ENCODE measurements at places on chromosomes 16 and 17.

- no peak for DNase-seq
- H3K27me3 ChIP-seq, result no peaks in the 10 kb centered on the region
- no peaks in the 10 kb centered on the region for H3K4me1 ChIP-seq
- no peaks in the 10 kb centered on the region for H3K36me3 ChIP-seq
Observed at GRCh38 chr16:4714996-4715395, 19.1 kb downstream of the ANKS3 start.

DNA sequence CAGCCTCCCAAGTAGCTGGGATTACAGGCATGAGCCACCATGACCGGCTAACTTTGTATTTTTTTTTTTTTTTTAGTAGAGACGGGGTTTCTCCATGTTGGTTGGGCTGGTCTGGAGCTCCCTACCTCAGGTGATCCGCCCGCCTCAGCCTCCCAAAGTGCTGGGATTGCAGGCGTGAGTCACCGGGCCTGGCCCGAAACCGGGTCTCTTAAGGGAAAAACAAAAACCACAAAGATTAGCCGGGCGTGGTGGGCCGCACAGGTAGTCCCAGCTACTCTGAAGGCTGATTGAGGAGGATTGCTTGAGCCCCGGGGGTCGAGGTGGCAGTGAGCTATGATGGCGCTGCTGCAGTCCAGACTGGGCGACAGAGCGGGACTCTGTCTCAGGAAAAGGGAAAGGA is 19.9 kb upstream of the RBL2 start:
- H3K36me3 ChIP-seq, result no peaks in the 10 kb centered on the region
- H3K27me3 ChIP-seq, result no peaks in the 10 kb centered on the region
- peaks cover 31% of the 10 kb centered on the region for H3K4me1 ChIP-seq

DNA sequence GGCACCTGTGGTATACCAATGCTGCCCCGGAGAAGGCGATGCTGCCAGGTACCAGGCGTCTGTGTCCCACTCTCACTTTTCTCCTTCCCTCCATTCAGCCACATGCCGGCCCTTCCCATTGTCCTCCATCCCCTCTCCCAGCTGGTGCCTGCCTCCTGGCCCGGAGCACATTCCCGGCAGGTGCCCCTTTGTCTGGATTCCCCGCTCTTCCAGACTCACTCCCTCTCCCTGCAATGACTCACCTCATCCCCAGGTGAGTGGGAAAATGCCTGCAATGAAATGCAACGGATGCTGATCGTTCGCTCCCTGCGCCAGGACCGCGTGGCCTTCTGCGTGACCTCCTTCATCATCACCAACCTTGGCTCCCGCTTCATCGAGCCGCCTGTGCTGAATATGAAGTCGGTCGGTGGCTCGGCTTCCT is 10.4 kb upstream of the KDM6B start:
- H3K27me3 ChIP-seq, result no peaks in the 10 kb centered on the region
- H3K27ac ChIP-seq, result no peak overlapping the region
- DNase-seq, result no peak

- H3K27ac ChIP-seq, result peak overlapping the region; percentile 69
- no peak overlapping the region for H3K4me3 ChIP-seq
- peaks cover 5% of the 10 kb centered on the region for H3K36me3 ChIP-seq
Observed at GRCh38 chr17:9185688-9186284, 164.5 kb downstream of the NTN1 start.

DNA sequence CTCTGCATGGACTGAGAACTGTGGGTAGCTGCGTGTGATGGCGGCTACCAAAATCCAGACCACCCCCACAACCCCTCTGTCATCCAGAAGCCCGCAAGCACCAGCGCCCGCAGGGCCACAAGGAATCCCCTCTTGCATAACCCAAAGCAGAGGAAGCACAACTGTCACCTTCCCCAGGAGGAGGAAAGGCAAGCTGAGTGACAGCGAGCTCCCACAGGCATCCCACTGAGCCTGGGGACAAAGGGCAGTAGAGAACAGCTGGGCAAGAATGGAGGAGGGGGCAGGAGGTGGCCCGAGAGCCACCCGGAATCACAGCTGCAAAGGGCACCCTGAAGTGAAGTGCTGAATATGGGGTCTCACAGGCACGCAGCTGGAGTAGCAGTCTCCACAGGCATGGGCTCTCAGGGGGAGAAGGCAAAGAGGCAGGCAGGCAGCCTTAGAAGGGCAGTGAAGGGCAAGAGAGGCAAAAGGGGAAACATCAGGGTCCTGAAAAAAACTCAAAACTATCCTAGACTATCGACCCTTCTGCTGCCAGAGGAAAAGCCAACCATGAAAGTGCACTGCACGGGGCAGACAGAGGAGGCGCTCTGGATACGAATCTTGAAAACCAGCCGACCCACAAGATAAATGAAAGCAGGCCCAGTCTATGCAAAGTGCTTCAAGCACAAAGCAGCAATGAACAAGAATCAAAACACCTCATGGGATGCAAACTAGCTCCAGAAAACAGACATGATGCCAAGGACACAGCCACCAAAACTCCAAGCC is 17.1 kb downstream of the USP36 start:
- DNase-seq, result no peak
- H3K27me3 ChIP-seq, result no peaks in the 10 kb centered on the region
- H3K36me3 ChIP-seq, result peaks cover 33% of the 10 kb centered on the region
- H3K4me3 ChIP-seq, result no peak overlapping the region
- no peaks in the 10 kb centered on the region for H3K4me1 ChIP-seq

GRCh38 chr17:28686296-28686695 is 24.3 kb downstream of the SUPT6H start:
- DNase-seq, result no peak
- H3K4me1 ChIP-seq, result no peaks in the 10 kb centered on the region
- H3K36me3 ChIP-seq, result peaks cover 100% of the 10 kb centered on the region
- no peak overlapping the region for H3K4me3 ChIP-seq
- no peaks in the 10 kb centered on the region for H3K27me3 ChIP-seq

- H3K4me1 ChIP-seq, result peaks cover 70% of the 10 kb centered on the region
- peaks cover 26% of the 10 kb centered on the region for H3K36me3 ChIP-seq
- H3K4me3 ChIP-seq, result no peak overlapping the region
Observed at GRCh38 chr16:67441271-67441753, 10.4 kb downstream of the HSD11B2 start.

GRCh38 chr16:23062524-23062923 is 86.7 kb downstream of the USP31 start:
- H3K27ac ChIP-seq, result no peak overlapping the region
- no peaks in the 10 kb centered on the region for H3K4me1 ChIP-seq
- H3K4me3 ChIP-seq, result no peak overlapping the region
- peaks cover 5% of the 10 kb centered on the region for H3K36me3 ChIP-seq
- no peaks in the 10 kb centered on the region for H3K27me3 ChIP-seq

DNA sequence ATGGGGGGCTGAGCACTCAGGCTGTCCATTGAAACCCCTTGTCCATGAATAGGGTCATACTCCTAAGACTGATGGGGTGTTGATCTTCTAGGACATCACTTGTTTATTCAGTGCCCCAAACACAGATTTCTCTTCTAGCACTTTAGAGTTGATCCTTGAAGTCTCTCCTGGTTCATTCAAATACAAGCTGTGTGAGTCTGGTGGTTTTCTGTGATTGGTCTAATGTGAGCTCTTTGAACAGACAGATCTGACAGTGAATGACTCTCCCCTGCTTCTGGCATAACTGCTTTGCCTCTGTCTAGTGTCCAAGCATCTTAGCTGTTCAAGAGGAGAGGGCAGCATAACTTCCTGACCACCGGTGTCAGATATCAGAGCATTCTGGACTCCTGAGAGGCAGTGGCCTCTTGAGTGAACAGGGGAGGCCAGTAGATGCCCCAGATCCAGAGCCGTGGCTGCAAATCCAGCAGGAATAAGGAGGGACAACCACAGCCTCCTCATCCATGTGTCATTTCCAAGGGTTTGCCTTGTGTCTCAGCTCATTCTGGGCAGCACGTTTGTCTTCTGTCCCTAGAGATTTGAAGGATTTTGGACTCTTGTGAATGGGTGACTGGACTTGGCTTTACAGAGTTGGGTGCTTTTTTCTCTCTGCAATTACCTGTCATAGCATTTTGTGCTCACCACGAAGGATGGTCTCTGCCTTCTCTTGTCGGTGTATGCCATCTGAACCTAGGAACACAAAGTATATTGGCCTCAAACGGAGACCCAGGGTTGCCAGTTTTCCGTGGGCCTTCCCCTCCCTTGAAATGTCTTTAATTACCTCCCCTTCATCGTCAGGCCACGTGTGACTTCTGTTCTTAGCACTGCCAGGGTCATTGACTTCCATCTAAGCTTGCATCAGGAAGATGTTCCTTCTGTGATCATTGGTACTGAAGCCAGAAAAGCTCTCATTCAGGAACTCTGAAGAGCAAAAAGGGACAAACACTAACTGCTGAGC is 13.9 kb upstream of the CLEC18C start:
- no peak overlapping the region for H3K4me3 ChIP-seq
- DNase-seq, result no peak
- no peaks in the 10 kb centered on the region for H3K4me1 ChIP-seq
- no peaks in the 10 kb centered on the region for H3K27me3 ChIP-seq
- peaks cover 21% of the 10 kb centered on the region for H3K36me3 ChIP-seq

DNA sequence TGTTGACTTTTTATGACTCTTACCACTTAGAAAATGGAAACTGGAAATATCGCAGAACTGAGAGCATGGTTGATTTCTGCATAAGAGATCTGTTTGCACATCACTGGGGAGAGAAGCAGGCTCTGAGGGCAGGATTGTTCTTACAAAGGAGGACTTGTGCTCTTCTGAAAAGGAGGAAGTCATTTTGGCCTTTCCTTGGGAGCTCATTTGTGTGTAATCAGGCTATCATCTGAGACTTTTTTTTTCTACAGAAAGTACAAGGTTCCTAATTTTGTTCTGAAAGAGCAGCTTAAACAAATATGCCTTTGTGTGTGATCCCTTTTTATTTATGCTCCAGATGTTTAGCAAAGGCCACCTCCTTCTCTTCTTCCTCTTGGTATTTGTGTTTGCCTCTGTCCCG is 145.7 kb upstream of the CACNG5 start:
- no peak overlapping the region for H3K27ac ChIP-seq
- peaks cover 29% of the 10 kb centered on the region for H3K36me3 ChIP-seq
- H3K4me3 ChIP-seq, result no peak overlapping the region
- no peaks in the 10 kb centered on the region for H3K4me1 ChIP-seq

DNA sequence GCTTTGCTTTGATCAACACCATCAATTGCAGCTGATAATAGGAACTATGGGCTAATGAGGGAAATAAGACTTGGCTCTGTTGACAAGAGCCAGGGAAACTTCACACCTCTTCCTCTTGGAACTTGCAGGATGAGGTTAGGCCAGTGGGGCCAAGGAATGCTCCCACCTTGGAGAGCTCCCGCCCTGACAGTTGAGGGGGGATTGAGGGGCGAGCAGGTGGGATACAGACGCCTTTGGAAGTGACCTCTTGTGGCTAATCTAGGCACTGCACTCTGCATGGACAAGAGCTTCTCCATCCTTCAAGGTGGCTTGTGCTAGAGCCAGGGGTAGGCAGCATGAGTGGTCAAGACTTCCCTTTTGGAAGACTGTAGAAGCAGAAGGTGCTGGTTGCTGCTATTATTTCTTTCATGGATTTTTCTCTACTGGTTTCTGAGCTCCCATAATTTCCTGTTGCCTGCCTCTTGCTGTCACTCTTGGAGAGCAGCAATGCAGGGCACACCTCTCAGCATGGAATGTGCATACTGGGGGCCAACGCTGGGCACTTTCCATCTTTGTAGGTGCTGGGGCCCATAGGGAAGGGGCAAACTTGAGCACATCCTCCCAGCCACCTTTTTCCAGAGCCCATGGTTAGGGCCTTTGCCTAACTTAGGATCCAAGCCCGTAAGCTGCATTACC is 2.3 kb upstream of the PHF12 start:
- no peak overlapping the region for H3K4me3 ChIP-seq
- no peak overlapping the region for H3K27ac ChIP-seq
- peaks cover 27% of the 10 kb centered on the region for H3K4me1 ChIP-seq

- peaks cover 28% of the 10 kb centered on the region for H3K4me1 ChIP-seq
- no peaks in the 10 kb centered on the region for H3K27me3 ChIP-seq
- H3K27ac ChIP-seq, result peak overlapping the region; percentile 65
- no peak for DNase-seq
- no peak overlapping the region for H3K4me3 ChIP-seq
- no peaks in the 10 kb centered on the region for H3K36me3 ChIP-seq
Observed at GRCh38 chr17:34300652-34301370, 15.3 kb downstream of the CCL11 start.

- peaks cover 86% of the 10 kb centered on the region for H3K4me1 ChIP-seq
- peaks cover 6% of the 10 kb centered on the region for H3K36me3 ChIP-seq
- H3K4me3 ChIP-seq, result no peak overlapping the region
- no peaks in the 10 kb centered on the region for H3K27me3 ChIP-seq
- DNase-seq, result no peak
Observed at GRCh38 chr16:89331371-89332109, 114.0 kb downstream of the ZNF778 start.

GRCh38 chr17:78484271-78485246 is 92.6 kb downstream of the DNAH17 start:
- no peak for DNase-seq
- peaks cover 7% of the 10 kb centered on the region for H3K4me1 ChIP-seq
- peak overlapping the region; percentile 4 for H3K4me3 ChIP-seq

- no peak for DNase-seq
- no peaks in the 10 kb centered on the region for H3K4me1 ChIP-seq
- no peaks in the 10 kb centered on the region for H3K27me3 ChIP-seq
- peak overlapping the region; percentile 31 for H3K27ac ChIP-seq
Observed at GRCh38 chr17:4340914-4341615, 25.4 kb downstream of the UBE2G1 start.

GRCh38 chr16:2910441-2910969 is 1.2 kb upstream of the FLYWCH1 start:
- peaks cover 4% of the 10 kb centered on the region for H3K36me3 ChIP-seq
- no peak overlapping the region for H3K27ac ChIP-seq
- no peak for DNase-seq

- peaks cover 31% of the 10 kb centered on the region for H3K36me3 ChIP-seq
- H3K27ac ChIP-seq, result peak overlapping the region; percentile 98
- peak overlapping the region; percentile 83 for H3K4me3 ChIP-seq
- H3K4me1 ChIP-seq, result peaks cover 60% of the 10 kb centered on the region
Observed at GRCh38 chr16:30368792-30369090, 1.6 kb downstream of the TBC1D10B start.
